ENCODE measurements at places on chromosomes 7 and 10.

DNA sequence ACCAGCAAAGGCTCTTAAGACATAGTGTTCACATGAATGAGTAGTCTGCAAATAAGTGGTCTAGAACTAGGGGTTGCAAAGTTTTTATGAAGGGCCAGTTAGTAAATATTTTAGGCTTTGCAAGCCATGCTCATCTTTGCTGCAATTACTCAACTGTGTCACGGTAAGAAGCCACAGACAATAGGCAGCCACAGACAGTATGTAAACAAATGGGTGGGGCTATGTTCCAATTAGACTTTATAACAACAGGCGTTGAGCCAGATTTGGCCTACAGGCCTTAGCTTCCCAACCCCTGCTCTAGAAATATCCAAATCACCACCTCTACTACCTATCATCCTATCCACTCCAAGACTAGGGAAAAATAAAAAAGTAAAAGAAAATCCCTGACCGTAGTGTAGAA, 9.2 kb downstream of the IKZF5 start:
- no peak for DNase-seq

DNA sequence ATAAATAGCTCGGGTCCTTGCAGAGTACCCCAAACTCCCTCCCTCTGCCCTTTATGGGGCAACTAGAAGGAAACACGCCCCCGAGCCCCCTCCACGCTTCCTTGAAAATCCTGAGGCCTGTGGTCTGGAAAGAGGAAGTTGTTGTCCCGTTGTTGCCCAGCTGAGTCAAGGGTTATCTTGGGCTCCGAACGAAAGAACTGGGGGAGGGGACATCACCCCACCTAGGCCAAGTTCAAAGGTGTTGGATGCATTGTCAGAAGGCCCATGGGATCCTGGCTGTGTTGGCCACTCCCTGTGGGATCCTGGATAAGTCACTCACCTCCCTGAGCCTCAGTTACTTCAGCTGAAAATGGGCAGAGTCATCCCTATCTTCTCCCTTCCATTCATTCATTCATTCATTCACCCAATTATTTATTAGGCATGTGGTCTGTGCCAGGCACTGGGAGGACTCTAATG, at the start of gene CCL24:
CCL24 (minus strand) TSS at position 26 of the 456 bp plus-strand sequence. CDS start 91 bp downstream, outside the sequence.
- no peak for DNase-seq

DNA sequence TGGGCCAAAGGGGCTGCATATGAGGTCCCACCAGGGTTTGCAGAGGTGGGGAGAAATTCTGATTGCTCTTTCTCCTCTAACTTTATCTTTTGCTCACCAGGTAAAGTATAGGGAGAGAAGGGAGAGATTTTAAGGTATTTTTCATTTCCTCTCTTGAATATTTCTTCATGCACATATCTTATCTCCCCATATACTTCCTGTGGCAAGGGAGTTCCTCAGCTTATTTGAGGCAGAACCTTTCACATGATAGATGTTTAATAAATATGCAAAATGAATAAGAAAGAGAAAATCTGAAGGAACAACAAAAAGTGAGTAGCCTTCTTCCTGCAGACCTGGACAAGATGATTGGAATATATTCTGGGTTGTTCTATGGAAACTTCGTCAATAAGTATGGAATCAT, 67.4 kb upstream of the PDCD4 start:
- no peak for DNase-seq

DNA sequence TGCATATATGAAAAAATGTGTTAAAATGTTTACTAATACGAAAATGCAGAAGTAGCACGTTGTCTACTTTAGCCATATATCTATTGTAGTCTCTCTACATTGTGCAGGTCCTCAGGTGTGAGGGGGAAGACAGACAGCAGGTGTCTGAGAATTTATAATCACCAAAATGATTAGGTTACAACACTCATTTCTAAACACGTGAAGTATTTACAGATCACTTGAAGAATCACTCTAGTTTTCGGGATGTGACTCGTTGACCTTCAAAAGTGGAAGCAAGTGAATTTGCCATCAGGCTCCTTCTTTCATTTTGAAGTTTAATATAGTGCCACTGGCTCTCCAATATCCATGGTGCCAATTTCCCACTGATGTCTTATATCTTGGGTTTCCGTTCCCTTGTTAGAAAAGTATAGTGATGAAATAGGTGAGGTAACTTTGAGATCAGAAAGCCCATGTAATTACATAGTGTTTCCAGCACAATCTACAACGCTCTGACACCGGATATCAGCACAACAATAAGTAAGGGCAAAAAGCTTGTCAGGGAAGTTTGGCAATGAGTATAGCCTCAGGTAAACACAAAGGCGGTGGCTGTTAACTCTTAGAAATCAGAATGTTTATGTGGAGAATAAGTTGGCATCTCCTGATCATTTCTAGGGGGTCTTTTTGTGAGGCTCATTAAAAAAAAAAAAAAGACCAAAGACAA, 57.5 kb upstream of the SP4 start:
- DNase-seq = no peak

DNA sequence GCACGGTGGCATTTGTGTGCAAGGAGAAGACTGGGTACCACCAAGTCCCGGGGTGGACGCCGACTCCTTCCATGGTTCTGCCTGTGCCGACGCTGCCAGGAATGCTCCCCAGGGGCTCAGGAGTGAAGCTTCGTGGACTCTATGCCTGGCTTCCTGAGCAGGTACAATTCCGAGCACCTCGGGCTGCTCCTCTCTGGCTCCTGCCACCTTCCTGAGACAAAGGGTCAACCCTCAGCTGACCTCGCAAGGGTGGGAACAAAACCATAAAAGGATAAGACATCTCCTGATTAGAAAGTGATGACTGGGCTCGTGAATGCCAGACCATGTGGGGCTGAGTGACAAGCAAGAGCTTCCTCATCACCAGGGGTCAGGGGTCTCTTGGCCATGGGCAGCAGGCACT, 31.8 kb downstream of the CALML3 start:
- DNase-seq = no peak

DNA sequence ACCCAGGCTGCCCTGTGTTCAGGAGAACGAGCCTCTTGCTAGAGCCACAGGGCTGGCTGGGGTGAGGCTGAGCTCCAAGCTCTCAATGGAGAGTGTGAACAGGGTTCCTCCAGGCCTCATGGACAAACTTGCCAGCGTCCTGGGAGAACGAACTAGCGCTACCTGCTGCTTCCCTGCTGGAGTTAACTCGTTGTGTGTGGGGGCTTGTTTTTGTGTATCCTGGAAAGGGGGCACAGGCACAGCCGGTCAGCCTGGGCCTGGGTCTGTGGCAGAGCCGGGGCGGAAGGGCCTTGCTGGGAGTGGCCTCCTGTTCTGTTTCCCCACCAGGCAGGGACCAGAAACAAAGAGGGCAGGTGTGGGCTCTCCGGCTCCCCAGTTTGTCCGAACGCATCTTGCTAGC, 259.2 kb downstream of the DNAJB6 start:
- DNase-seq = no peak

- peak; percentile 70 for DNase-seq
Measured at GRCh38 chr10:103645141-103646054, 151.9 kb downstream of the NEURL1 start.

DNA sequence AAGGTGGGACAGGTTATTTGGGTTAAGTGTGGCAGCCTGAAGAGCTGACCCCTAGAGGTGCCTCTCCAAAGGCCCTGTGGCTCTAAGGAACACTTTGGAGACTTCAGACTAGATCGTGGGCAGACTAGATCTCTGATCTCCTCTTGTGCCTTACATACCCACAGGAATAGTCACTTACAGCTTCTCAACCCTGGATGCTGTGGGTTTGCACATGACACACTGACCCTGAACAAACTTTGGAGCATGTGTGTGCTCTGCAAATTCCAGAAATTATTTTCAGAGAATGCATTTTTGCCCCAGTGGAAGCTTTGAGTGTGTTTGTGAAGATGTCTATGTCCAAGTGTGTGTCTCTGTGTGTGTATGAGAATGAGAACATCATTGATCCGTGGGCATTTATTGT, 119.6 kb downstream of the EMX2 start:
- DNase-seq = no peak

- no peak for DNase-seq
Measured at GRCh38 chr7:40899151-40899550, 764.3 kb downstream of the SUGCT start.

- no peak for DNase-seq
Measured at GRCh38 chr10:20616056-20616671, 280.9 kb downstream of the NEBL start.

GRCh38 chr10:7025296-7025695, 385.5 kb downstream of the SFMBT2 start:
- no peak for DNase-seq

- no peak for DNase-seq
Measured at GRCh38 chr10:35481413-35481812, 123.7 kb upstream of the GJD4 start.

GRCh38 chr7:93159490-93159889, 11.3 kb upstream of the SAMD9L start:
- DNase-seq = no peak

- DNase-seq = no peak
Measured at GRCh38 chr7:55207436-55208125, 157.6 kb upstream of the LANCL2 start.

GRCh38 chr7:37546677-37547076, 98.0 kb upstream of the ELMO1 start:
- no peak for DNase-seq

GRCh38 chr10:78687626-78688025, 381.1 kb upstream of the ZMIZ1 start:
- no peak for DNase-seq

- DNase-seq = no peak
Measured at GRCh38 chr10:69780077-69780476, 21.6 kb upstream of the COL13A1 start.

GRCh38 chr7:74479961-74480829, 26.5 kb downstream of the GTF2IRD1 start:
- peak; percentile 90 for DNase-seq

GRCh38 chr10:60541451-60541850, 151.8 kb upstream of the ANK3 start:
- no peak for DNase-seq

GRCh38 chr10:77926566-77927401, at the start of gene DLG5:
Gene DLG5, minus strand, starts transcription at chr10:77926755. Its CDS starts 235 bp downstream, at chr10:77926520.
- DNase-seq = peak; percentile 91

DNA sequence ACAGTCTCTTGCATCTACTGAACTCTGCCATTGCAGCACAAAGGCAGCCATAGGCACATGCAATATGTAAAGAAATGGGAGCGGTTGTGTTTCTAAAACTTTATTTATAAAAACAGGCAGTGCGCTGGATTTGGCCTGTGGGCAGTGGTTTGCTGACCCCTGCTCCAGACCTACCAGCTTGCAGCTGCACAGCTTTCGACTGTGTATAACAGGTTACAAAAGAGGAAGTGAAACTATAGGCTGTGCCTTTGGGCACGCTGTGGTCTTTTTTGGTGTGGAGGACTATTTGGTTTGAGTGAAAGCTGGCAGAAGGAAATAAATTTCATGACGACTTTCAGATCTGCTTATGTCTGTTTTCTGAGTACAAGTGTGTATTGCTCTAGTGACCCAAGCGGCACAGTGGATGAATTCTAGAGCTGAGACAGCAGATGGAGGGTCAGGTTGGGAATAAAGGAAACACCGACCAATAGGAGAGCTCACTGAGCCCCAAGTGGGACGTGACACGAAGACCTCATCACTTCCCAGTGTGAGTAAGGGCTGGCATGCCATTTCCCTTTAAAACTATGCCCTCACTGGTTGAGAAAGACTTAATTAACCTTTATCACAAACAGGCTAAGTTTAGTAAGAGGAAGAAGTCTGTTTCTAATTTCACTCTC, 152.7 kb downstream of the ANK3 start:
- peak; percentile 60 for DNase-seq

DNA sequence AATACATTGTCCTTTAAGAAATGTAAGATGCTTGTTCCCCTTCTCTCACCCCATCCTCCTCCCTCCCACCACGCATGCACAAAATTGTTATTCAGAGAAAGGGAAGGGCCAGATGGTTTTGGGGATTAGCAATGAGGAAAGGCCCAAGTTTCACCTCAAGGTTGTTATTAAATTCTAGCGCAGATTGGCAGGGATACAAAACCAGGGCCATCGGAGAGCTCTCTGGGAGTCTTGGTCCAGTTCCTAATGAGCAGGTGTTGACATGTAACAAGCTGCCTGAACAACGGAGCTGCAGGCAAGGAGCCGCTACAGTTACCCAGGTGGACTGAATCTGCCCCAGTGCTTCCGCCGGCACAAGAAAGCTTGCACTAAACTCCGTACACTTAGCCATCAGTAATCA, 9.7 kb upstream of the ANK3 start:
- DNase-seq = no peak

DNA sequence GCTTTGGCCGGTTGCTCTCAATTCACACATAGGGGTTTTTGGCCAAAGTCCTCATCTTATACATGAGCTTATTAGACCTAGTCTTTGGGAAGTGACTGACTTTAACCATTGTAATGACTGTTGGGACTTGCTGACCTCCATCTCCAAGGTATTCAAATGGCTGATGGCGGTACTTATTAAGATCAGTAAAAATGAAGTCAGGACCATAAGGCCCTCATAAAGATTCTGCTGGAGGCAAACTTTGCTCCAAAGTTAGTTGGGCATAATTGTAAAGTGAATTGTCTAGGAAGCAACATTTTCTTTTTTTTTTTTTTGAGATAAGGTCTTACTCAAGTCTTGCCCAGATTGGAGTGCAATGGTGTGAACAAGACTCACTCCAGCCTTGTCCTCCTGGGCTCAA, 76.3 kb upstream of the MKLN1 start:
- DNase-seq = no peak

DNA sequence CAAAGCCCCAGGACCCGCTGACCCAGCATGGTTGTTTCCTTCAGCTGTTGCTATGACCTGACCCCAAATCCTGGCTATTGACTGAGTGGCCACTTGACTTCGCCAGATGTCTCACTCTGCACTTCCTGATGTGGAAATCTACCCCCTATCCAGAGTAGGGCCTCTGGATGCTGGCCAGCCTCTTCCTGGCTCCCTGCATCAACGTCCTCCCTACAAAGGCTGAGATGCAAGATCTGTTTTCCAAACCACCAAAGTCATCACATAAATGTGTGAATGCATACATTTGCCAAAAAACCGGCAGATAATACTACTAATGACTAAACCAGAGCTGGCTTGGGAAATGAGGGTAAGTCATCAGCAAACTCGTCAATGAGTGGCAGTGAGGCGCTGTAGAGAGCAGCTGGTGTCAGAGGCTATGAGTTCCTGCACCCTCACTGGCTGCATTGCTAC, 70.4 kb downstream of the PYROXD2 start:
- peak; percentile 92 for DNase-seq

DNA sequence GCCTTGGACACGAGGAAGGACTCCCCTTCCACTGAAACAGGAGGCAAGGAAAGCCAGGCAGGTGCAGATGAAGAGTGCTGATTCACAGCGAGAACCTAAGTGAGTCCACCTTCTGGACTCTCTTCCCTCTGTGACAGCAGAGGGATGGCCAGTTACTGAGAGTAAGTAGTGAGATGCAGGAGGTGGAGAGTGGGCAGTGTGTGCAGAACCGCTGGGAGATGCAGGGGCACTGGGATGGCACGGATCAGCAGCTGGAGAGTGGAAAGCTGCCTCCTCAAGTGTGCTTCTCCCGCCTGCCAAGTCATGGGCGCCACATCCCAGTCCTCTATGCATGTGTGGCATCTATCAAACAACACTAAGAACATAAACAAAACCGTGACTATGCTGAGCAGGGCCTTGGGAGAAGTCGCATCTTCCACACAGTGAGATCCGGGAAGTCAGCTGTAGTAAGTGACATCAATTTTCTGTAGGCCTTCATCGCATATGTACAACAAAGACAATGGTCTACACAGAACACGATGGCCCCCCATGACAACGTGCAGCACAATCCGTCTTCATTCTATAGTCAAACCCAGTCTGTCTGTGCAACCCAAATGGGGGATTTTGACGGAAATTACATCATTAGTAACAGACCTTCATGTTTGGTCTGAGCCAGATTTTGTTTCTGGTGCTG, 217.4 kb upstream of the KLF14 start:
- DNase-seq = no peak

GRCh38 chr10:88278912-88279311, 304.2 kb downstream of the RNLS start:
- DNase-seq = no peak
